Hair follicle dermal papilla cell (primary cell): ENCODE measurements at places on chromosomes 16 and 17. TPM values are rescaled to one million over a fixed set of nuclear protein-coding genes. Genes with fewer than 3 reads are reported as not detected.

Gene CFAP119
- 0.36 and 0.49 TPM in 2 replicates for total RNA-seq

Gene GH2
- not detected in 2 replicates for total RNA-seq

Gene ARL16
- 28.9 and 35.6 TPM in 2 replicates for total RNA-seq

Gene PPP1R27
- not detected in 2 replicates for total RNA-seq

Gene TAC4
- total RNA-seq = not detected in 2 replicates

Gene SLC25A10
- 5.6 and 9.4 TPM in 2 replicates for total RNA-seq

Gene ELMO3
- 0.36 and 0.49 TPM in 2 replicates for total RNA-seq

Gene LITAFD
- not detected in 2 replicates for total RNA-seq

Gene PRM3
- not detected in 2 replicates for total RNA-seq

Gene TBC1D3I
- total RNA-seq = under 0.01 and 0.73 TPM in 2 replicates

Gene PIK3R6
- not detected in 2 replicates for total RNA-seq
